ENCODE measurements at places on chromosomes 12 and 14. TPM values are rescaled to one million over a fixed set of nuclear protein-coding genes. Genes with fewer than 3 reads are reported as not detected.

DNA sequence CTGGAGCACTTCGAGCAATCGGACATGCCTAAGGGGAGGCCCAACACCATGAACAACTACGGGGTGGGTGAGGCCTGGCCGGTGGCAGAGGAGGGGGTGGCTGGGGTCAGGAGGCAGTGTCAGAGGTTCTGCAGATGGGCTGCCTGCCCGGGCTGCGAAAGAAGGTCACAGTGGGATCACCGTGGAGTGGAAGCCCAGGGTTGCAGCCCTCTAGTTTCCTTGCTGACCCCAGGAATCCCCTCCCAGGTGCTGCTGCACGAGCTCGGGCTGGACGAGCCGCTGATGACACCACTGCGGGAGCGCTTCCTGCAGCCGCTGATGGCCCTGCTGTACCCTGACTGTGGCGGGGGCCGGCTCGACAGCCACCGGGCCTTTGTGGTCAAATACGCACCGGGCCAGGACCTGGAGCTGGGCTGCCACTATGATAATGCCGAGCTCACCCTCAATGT is 1.9 kb upstream of the ARL6IP4 start:
- DNase-seq: no peak

GRCh38 chr14:59585891-59586554 is 9.4 kb upstream of the CCDC175 start:
- no peak for DNase-seq

The HELB gene
- total RNA-seq: 10.8 TPM

The CELA1 gene
- total RNA-seq: not detected

The CYP46A1 gene
- total RNA-seq: 1.9 TPM

- no peak for DNase-seq
Measured at GRCh38 chr12:10554228-10554755, 48.6 kb downstream of the EIF2S3B start.

- DNase-seq: no peak
Measured at GRCh38 chr12:51593021-51593420, 2.0 kb downstream of the SCN8A start.

The TARBP2 gene
- 50.5 TPM for total RNA-seq

The RD3L gene
- not detected for total RNA-seq

GRCh38 chr14:56811593-56812363 is 1.5 kb upstream of the OTX2 start:
- no peak for DNase-seq

The MYF5 gene
- total RNA-seq: not detected

The PAPLN gene
- 10.6 TPM for total RNA-seq

The P2RX2 gene
- total RNA-seq: 8.6 TPM

GRCh38 chr12:119302451-119303080 is 32.0 kb upstream of the CCDC60 start:
- DNase-seq: no peak

DNA sequence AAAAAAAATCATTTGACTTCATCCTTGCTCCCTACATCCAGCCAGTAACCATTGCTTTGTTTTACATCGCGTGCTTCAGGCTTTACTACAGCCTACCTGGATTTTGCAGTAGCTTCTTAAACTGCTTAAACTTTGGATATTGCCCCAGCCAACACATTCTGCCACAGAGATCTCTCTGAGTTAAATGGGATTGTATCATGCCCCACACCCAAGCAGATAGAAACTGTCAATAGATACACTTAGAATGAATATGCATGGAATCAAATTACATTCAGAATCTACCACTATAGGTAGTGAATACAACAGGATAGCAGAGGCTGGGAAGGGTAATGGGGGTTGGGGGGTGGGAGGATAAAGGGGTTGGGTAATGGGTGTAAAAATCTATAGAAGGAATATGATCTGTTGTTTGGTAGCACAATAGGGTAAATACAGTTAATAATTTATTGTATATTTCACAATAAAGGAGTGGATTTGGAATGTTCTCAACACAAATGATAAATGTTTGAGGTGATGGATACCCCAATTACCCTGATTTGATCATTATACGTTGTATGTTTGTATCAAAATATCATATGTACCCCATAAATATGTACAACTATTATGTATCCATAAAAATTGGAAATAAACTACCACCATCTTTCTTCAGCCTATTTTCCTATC is 2.7 kb upstream of the MYRFL start:
- DNase-seq: no peak

The LRIG3 gene
- total RNA-seq: 20.3 TPM

DNA sequence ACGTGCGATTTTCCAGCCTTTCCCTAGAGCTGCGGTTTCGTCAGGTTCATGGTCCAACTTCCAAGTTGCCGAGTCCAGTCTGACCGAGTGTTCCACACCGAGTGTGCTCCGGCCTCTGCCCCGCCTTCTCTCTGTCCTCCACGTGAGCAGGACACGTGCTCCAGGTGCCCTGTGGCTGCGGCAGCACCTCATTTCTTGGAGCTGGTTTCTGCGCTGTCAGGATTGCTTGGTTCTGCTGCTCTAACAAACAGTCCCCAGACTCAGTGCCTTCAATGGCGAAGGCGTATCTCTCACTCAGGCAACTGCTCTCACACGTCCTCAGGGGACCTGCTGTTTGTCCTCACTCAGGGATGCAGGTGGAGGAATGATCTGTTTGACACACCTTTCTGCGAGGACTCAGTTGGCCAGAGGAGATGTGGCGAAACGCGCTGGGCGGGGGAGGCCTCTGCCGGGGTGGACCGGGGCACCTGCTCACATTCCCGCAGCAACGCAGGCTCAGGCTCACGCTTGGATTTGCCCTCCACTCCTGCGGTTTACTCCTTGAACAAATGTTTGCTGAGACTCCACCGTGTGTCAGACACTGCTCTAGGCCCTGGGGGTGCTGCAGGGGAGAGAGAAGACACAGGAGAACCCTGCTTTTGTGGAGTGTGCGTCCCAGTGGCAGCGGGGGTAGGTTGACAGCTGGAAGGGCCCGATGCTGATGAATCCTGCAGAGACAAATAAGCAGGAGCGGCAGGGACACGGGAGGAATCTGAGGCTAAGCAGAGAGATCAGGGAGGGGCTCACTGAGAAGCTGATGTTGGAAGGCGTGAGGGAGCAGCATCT is 63.4 kb upstream of the FBRSL1 start:
- DNase-seq: no peak

DNA sequence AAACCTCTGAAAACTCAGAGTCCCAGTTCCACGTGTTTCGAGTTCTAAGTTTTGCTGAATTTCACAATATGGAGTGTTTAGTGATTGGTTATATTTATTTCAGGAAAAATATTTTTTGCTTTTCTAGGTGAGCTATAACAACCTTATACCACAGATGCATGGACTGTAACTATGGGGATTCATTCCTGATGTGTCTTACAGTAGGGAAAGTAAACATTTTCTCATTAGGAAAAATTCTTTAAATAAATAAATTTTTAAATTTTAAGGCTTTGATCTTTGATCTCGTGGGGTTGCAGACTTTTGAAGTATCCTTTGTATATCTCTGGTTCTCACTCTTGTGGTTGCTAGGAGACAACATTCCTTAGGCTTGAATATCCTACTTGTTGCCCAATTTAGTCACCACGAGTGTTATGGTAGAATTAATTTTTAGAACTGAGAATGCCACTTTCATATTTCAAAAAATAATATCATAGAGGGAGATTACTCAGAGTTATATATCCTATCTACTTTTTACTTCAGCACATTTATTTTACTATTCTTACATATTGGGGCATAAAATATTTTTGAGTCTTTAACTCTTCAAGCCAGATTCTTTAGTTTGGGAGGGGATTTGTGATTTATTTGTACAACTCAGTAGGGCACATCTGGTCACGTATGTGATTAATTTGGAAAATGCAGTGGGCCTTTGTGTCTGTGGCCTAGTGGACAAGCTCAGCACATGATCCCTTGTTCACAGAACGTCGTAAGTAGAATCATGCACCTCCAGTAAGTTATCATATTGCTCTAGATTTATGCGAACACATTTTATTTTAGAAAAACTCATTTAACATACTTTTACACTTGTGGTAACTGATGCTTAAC is 224.0 kb downstream of the TTC6 start:
- DNase-seq: no peak

The RNF212B gene
- total RNA-seq: not detected

GRCh38 chr12:89134213-89134770 is 218.0 kb downstream of the DUSP6 start:
- DNase-seq: no peak

DNA sequence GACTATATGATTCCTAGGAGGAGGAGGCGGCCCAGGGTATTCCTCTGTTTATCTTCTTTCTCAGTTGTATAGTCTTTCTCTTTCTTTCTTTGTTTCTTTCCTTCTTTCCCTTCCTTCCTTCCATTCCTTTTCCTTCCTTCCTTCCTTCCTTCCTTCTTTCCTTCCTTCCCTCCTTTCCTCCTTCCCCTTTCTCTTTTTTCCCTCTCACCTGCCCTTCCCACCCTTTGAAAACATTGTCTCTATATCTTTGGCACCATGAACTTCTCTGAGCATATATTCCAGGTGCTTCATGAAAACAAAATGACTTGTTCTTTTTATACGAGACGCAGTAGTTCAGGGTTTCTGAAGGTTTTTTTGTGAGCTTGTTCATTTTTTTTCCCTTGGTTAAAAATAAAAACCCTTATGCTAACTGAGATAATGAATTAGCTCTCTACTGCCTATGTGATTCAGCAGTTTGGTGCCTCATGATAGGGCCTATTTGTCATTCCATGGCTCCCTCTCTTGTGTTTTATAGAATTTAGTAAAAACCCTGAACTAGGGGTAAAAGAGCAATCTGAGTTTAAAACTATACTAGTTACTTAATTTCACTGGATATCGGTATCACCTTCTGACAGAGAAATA is 3.2 kb upstream of the TESPA1 start:
- DNase-seq: no peak

DNA sequence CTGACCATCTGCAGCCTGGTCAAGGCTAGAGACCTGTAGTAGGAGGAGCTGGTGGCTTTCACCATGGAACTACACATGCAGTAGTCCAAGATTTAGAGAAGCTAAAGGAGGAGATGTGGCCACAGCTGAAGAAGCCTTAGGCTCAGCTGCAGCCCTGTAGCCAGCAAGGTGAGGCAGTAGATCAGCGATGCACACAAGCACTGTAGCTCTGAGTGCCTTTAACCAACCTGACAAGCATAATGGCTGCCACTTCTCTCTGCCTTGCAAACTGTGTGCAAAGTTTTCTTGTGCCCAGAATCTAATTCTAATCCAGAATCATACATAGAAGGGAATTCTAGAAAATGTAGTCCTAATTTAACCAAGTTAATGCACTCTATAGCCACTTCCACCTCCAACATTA is 159.0 kb upstream of the ARID2 start:
- DNase-seq: no peak

DNA sequence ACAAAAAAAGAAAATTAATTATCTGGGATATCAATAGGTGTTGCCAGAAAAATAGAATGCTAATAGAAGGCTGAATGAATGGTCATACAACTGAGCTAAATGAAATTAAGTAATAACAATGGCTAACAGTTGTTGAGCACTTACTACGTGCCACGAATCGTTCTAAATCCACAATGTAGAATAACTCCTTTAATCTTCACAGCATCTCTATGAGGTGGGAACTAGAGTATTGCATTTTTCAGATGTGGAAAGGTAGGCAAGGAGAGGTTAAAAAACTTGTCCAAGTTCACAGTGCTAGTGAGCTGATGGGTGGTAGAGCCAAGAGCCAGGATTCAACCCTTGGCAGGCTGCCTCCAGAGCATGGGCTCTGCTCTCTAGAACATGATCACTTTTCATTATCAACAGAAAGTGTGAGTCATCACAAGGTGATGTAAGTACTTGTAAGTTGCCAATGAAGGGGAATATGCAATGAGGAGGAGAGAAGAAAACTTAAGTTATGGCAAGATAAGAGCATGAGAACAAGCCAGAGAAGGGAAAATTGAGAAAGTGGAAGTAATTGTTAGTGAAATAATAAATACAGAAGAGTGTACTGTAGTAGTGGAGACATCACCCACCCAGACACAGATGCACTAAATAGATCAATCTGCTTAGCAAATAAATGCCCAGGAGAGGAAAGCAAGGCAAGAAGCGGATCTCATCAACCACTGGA is 122.1 kb downstream of the PRKD1 start:
- no peak for DNase-seq

- no peak for DNase-seq
Measured at GRCh38 chr12:132044661-132045412, 95.1 kb downstream of the EP400 start.

The BCL11B gene
- 11.8 TPM for total RNA-seq

The TAS2R10 gene
- total RNA-seq: 2.5 TPM

GRCh38 chr14:72590577-72590976 is 303.3 kb downstream of the DPF3 start:
- no peak for DNase-seq

DNA sequence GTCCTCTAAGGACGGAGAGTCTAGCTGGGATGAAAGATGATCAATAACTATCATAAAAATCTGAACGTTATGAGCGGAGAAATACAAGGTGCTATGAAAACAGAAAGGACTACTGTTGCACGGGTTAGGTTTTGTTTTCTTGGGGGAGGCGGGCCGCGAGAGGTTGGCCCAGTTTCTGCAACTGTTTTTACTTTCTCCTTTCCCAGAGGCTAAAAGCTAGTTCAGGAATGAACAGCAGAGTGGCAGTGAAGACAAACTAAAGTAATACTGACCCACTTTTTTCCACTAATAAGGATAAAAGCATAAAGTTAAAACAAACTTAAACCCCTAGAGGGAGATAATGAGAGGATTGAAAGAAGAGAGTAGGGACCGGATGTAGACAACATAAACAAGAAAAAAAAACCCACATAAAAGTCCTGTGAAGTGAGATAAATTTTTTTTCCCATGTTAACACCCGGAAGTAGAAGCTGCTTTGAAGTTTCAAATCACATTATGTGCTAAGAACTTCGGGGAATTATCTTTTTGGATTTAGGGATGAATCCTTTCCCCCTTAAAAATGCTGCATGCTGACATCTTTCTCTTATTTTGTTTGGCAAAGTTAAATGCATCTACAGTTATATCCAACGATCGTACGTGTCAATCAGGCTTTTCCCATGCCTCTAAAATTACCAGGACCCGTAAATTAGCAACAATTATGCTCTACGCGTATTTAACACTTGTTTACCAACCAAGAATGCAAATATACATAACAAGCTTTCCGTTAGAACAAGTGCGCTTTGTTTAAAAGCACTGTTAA is 1.0 kb upstream of the CDK17 start:
- no peak for DNase-seq
